ENCODE measurements at places on chromosomes 4 and X.

GRCh38 chr4:120144634-120145033 lies 78.0 kb upstream of the MAD2L1 start:
- no peak for DNase-seq

GRCh38 chrX:111244235-111244750 lies 26.0 kb downstream of the CAPN6 start:
- DNase-seq, result peak; percentile 6

GRCh38 chrX:133544778-133545177 lies 129.5 kb upstream of the GPC4 start:
- DNase-seq, result no peak

DNA sequence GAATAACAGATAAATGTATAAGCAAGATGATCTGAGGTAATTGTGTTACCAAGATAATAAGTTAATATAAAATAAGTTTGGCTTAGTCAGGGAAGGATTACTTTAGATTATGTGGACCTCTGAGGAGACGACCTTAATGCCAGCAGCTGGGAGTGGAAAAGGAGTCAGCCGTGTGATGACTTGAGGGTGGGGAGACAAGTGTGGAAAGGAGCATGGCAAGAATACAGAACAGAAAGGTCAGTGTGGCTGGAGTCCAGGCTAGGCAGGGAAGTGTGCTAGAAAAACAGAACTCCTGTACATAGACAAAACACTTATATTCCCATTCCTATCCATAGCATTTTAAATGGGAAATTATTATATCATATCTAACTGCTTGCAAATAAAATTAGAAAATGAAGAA lies 138.8 kb downstream of the PDLIM5 start:
- no peak for DNase-seq

DNA sequence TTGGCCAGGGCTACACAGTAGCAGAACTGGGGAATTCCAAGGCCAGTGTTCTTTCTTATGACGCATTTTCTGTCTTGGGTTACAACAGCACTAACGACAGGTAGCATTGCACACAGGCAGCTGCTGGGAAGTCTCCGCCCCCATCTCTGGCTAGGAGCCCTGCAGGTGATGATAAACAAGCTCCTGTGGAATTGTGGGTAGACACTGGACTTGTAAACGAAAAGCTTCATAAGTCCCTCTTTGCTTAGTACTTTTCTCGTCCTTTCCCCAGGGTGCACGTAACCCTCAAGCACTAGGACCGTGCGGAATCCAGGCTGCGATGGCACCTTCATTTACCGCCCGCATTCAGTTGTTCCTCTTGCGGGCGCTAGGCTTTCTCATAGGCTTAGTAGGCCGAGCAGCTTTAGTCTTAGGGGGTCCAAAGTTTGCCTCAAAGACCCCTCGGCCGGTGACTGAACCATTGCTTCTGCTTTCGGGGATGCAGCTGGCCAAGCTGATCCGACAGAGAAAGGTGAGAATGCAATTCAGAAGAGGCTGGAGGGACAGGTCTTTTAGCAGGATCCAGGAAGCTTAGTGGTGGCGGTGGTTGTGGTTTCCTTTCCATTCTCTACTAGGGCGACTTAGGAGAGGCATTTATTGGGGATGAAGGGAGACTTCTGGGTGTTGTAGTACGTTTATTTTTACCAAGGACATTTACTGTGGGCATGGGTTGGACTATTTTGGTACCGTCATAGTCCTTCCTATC lies at the start of gene FAAH2:
TSS of gene FAAH2 (plus strand) at position 200 of the 745 bp plus-strand sequence. CDS start at position 320, 120 bp downstream.
- peak; percentile 78 for DNase-seq

- peak; percentile 96 for DNase-seq
Observed at GRCh38 chr4:138259824-138260223, 17.7 kb upstream of the SLC7A11 start.

DNA sequence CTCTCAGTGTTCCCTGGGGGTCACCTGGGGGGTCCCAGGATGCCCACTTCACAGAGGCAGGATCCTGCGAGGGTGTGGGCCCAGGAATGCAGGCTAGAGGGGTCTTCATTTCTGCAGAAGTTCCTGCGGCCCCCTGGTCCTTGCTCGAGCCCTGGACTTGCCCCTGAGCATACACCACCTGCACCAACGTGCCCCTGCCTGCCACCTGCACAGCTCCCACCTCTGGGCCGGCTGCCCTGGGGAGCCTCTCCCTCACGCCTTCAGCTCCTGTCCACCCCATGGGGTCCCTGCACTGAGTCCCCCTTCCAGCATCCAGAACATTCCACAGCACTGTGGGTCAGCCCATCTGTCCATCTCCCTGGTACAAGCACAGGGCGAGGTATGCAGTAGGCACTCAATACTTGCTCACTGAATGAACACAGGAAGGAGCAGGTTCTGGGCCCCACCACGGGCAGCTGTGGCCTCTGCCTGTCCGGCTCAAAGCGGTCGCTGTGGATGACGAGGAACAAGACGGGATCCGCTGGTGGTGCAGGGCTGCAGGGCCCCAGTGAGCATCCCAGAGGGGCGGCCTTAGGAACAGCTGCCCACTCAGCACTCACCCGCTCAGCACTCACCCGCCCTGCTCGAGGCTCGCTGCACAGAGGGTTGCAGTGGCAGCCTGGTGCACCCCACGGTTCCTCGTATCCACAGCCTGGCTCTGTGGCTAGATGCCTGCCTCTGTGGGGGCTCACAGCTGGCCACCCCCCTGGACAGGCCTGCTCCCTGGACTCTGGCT lies 70.5 kb upstream of the MXD4 start:
- DNase-seq, result no peak

DNA sequence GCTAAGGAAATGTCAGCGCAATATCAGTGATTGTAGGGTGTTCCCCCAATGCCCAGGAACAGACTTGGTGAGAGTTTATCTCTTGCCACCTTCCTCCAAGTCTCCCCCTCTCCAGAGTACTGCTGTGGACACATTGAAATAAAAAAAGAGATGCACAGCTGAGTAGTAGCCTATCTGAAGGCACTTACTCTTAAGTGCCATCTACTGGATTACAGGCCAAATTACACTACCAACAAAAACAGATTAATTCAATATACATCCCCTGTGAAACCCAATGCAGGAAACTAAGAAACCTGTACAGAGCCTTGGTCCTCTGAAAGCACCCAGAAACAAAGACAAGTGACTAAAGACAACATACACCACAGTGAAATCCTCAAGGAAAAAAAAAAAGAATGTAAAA lies 460.3 kb downstream of the ZIC3 start:
- no peak for DNase-seq

DNA sequence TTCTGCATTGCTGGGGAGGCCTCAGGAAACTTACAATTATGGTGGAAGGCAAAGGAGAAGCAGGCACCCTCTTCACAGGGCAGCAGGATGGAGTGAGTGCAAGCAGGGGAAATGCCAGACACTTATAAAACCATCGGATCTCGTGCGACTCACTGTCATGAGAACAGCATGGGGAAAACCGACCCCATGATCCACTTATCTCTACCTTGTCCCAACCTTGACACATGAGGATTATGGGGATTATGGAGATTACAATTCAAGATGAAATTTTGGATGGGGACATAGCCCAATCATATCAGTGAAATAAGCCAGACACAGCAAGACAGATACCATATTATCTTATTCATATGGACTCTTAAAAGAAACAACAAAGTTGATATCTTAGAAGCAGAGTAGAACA lies 134.9 kb downstream of the C4orf33 start:
- DNase-seq, result no peak

GRCh38 chr4:78627046-78627965 lies 75.7 kb downstream of the ANXA3 start:
- DNase-seq, result no peak

GRCh38 chr4:94448815-94449375 lies 2.8 kb upstream of the PDLIM5 start:
- DNase-seq, result peak; percentile 63

DNA sequence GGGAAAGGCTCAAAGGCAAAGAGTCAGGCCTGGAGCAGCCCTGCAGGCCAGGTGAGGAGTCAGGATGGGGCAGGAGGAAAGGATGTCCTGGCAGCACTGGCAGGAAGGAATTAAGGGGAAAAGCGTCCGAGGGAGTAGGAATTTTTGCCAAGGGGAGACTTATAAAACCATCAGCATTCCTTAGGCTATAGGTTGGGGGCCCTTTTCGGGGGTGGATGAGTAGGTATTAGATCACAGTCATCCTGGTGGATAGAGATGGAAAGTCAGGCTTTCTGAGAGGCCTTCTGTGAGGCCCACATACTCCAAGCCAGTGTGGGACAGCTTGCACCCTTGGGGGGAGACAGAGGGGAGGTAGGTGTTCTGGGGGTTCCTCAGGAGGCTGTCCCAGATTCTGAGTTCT lies 12.3 kb downstream of the STARD8 start:
- DNase-seq, result no peak

DNA sequence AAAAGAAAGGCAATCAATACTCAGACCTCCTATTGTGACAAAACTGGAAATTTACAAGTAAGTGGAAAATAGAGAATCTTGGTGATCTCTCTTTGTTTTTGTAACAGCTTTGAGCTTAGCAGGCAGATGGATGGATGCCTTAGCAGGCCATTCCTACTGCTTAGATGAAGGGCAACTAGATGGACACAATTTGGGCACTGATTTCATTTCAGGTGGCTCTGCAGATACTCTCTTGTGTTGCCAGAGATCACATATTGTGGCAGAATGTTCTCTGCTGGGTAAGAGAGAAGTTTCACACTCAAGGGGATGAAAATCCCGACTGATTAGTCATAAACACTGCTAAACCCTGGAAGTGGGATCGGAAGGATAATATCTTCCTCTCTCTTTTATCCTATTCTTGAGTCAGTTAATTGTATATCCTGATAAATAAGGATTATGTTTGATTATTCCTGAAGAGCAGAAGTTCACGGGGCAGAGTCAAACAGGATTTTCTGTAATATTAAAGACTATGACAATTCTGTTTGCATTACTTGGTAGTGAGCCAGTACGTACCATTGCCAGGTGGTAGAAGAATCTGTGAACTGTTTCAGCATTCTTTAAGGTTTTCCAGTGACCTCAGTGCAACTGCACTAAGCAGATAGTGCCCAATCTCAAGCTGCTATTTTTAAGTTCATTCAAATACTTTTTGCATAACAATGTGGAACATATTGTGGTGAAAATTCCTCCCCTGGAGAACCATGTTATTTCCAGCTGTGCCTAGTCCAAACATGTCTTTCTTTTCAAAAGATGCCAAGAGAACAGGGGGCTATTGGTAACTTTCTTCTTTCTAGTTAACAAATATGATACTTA lies 974.3 kb downstream of the FSTL5 start:
- DNase-seq, result no peak

DNA sequence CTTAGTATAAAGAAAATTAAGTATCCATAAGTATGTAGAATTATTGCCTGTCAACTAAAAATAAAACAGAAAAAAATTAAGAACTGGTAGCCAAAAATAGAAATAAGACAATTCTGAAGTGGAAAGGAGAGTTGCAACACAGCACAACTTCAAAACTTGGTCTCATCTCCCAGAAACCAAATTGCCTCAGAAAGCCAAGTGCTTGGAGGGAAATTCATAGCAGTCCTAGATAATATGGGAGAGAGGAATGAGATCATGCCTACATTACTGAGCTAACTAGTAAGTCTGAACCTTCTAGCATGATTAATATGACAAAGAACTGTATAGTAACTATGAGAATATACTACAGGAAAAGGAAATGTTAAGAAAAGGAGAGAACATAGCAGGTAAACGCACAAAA lies 256.5 kb downstream of the LDB2 start:
- no peak for DNase-seq

DNA sequence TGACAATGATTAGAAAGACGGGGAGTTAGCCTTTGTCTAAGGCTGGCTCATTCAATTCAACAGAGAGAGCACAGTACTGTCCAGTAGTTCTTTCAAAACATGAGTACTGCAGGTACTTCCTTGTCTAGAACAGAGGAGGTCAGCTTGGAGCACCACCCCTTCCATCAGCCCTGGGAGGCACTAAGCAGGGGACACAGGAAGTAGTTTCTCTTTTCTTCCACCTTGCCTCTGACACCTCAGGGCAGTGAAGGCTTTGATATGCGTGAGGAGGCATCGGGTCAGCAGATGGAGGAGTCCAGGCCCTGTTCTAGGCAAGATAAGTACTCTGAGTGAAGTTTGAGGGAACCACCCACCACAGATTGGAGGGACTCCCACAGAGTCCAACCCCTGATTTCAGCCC lies 33.1 kb downstream of the MAGEB10 start:
- peak; percentile 3 for DNase-seq

- DNase-seq, result no peak
Observed at GRCh38 chrX:11341274-11342201, 48.3 kb downstream of the AMELX start.

GRCh38 chrX:118528071-118528737 lies 32.6 kb downstream of the DOCK11 start:
- peak; percentile 25 for DNase-seq

GRCh38 chr4:40951026-40951425 lies 201.3 kb downstream of the NSUN7 start:
- DNase-seq, result no peak

GRCh38 chr4:41178372-41179370 lies 35.7 kb downstream of the APBB2 start:
- no peak for DNase-seq

DNA sequence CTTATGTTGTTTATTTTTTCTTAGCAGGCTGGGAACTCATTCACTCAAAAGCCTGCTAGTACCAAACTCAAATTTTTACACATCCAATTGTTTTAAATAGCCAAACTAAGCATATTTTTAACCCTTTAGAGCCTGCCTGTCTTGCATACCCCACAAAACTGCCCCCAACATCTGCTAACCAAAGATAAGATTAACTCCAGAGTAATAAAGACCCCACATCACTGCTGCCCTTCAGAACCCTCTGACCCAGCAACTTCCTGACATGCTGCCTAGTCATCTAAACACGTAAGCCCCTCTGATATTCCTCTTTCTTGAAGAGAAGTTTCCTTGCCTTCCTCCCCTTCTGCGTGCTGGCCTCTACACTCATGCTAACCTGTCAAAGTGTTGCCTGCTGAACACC lies 60.7 kb upstream of the ASB12 start:
- DNase-seq, result no peak

DNA sequence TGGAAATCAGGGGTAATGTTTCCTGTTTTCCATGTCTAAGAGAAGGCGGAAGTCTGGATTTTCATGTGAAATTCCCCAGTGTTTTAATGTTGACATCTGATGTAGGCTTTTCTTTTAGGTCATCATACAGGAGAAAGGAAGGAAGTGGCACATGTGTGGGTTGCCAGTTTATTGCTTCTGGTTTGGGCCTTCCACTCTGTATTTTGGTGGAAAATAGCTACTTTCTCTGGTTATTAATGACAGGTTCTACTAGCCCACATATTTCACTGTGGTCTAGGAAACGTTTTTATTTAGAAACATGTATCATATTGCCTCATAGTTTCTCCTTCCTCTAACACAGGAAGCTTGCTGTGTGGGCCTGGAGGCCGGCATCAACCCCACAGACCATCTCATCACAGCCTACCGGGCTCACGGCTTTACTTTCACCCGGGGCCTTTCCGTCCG lies 7.2 kb downstream of the PDHA1 start:
- DNase-seq, result no peak

GRCh38 chrX:78746496-78746895 lies 1.0 kb upstream of the LPAR4 start:
- no peak for DNase-seq

- peak; percentile 93 for DNase-seq
Observed at GRCh38 chr4:83629945-83630721, 94.2 kb downstream of the GPAT3 start.

- DNase-seq, result no peak
Observed at GRCh38 chrX:78753571-78753970, 6.1 kb downstream of the LPAR4 start.

All from small intestine (tissue), 16 donors.